Effector CD4-positive, alpha-beta T cell (primary cell): ENCODE measurements at places on chromosomes 3 and 15.

DNA sequence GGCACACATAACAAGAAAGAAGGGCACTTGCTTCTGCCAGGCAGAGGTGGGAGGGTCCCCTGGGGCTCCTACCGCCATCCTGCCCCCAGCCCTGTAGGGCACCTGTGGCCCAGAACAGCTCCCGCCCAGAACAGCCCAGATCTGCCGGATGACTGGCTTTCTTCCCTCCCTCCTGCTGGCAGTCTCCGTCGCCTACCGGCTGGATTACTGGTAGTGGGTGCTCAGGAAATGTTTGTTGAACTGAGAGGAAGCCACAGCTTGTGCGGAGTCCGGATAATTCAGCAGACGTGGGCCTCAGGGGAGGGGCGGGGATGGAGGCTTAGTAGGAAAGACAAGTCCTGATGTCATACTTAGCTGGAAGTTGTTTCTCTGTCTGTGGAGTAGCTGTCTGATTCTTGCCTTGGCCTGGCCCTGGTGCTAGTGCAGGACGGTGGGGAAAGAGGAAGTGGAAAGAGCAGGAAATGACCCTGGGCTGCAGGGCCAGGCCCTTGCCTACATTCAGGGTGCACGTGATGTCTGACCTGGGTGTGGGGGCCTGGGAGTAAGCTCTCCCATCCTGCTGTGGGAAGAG lies 6.7 kb downstream of the CCDC9B start:
- DNase-seq: no peak

- DNase-seq: no peak
Measured at GRCh38 chr3:114022145-114022802, 34.1 kb downstream of the CCDC191 start.

- DNase-seq: no peak
Measured at GRCh38 chr15:76529911-76530310, 193.3 kb downstream of the ISL2 start.

DNA sequence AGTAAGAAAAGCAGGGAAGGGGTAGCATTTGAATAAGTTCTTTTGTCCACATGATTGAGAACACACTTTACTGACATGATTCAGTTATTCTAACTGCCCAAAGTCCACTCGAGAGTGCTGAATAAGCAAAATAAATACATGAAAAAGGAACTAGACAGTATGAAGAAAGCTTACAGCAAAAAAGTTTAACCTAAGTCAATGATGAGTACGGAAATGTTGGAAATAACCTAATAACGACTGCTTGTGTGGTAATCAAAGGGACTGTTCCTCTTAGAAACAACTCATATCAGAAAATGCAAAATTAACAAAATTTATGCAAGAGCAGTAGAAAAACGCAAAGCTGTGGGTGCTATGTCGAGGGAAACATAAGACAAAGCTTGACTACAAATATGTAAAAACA lies 36.6 kb downstream of the DMXL2 start:
- no peak for DNase-seq

GRCh38 chr3:43075904-43076661 lies 29.8 kb downstream of the POMGNT2 start:
- no peak for DNase-seq

DNA sequence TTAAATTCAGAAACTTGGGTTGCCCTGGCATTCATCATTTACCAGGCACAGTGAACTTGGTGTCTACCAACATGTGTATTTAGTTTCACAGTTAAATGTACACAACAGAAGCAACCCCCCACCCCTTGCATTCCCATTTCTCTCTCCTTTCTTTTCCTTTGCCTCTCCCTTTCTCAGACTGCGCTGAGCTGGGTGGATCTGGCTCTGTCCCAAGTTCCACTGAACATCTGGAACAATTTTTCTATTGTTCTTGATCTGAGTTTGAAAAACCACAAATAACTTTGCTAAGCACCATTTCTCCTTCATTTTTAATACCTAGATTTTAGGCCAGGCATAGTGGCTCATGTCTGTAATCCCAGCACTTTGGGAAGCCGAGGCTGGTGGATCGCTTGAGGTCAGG lies 242.2 kb downstream of the ABHD5 start:
- DNase-seq: no peak

DNA sequence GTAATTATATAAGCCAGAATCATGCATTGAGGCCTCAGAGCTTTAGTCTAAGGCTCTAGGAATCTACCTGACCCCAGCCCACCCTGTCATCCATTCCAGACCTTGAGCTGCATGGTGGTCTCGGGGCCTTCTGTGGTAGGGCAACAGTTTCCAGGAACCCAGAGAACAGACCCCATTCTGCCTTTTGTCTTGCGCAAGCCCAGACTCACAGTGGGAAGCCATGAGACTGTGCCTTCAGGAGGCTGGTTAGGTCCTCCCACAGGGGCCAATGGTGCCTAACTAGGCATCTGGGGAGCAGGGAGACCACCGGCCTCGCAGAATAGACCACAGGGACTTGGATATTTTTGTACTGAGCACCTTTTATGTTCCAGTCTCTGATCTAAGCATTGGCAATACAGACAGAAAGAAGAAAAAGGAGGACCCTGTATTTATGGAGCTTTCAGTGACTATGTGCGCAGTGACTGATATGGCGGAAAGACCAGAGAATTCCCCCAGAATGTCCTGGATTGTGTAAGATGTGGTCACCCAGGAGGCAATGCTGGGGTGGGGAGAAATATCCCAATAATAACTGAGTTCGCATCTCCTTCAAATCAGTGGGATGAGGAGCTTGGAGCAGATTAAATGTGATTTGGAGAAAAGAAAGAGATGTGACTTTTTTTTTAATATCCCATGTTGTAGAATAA lies 40.1 kb downstream of the MCF2L2 start:
- DNase-seq: no peak

- no peak for DNase-seq
Measured at GRCh38 chr3:53978386-53978785, 86.7 kb upstream of the SELENOK start.

- no peak for DNase-seq
Measured at GRCh38 chr15:57263520-57263919, 112.8 kb upstream of the CGNL1 start.

DNA sequence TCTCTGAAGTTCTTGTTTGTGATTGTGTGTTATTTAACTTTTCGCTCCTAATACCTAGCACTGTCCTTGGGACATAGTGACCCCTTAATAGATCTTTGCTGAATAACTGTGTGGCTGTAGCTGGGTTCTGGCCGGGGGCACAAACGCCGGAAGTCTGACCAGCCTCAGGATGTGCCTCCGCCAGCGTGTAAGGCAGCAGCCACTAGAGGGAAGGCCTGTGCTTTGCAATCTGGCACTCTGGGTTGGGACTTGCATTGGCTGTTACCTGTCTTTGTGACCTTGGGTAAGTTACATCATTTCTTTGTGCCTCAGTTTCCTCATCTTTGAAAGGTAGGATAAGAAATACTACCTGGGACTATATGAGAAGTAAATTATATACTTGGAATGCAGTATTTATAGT lies 158.7 kb downstream of the GHSR start:
- DNase-seq: no peak

DNA sequence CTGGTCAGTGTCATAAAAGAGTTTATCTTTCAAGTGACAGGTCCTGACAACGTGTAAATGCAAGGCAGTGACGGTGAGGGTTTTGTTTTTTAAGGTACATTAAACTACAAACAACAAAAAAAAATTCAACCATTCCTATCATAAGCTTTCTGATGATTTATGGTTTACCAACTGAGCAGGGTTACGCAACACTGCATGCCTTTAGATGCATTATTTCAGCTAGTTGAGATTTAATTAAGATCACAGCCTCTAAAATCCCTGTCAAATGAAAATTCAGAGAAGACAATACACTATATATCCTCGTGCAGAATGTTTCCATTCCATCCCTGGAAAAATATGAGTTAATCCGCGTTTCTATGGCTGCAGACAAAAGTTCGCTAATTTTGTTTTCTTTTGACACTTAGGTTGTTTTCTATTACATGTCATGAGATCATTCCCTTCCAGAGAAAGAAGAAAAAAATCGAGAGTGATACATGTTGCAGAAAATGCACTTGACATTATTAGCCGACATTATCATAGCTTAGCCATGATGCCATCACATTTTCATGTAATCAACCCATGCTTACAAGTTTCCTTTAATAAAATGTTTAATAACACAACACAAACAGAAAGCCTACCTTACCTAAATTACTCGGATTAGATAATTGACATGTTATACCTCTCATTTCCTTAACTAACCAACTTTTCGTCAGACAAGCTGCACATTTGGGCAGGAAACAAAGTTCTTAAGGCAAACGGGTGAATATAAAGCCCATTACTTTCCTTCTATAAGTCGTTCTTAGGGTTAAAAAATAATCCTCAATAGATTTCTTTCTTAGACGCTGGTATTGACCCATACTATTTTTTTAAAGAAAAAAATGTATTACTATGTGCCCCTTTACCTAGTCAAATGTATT lies 521.2 kb downstream of the FOXP1 start:
- DNase-seq: no peak

GRCh38 chr15:82917249-82917648 lies 35.3 kb downstream of the HOMER2 start:
- no peak for DNase-seq

GRCh38 chr15:62269504-62269903 lies 104.4 kb upstream of the C2CD4B start:
- DNase-seq: no peak

- no peak for DNase-seq
Measured at GRCh38 chr15:51780636-51781035, 29.2 kb downstream of the TMOD2 start.

DNA sequence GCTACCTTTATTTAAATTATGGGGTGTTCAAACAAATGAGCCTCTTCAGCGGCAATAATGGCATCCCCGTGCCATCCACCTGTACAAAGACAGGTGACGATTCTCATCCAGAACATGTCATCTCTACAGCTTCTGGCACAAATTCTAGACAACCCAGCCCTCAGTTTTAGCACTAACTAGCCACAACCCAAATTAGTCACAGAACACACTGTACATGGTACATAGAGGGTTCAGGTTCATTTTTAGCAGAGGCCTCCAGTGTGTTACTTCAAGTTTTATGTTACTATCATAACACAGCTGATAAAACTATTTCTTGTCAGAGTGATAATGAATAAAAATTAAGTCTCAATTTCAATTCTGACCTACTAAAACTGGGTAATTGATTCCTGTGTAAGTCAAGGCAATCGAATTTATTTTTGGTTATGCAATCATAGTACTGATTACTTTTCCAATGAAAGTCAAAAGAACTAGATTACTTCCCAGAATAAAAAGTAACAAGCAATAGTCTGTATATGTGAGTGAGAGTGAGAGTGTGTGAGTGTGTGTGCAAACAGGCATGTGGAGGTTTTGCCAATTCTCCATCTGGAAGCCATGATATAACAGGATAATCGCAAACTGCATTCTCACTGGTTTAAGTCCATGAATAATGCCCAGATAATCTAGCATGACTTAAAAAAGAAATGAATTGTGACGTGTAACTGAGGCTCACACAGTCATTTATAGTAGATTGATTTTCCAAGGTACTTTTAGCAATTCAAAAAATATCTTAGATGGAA lies 37.4 kb downstream of the SHQ1 start:
- DNase-seq: no peak

- DNase-seq: no peak
Measured at GRCh38 chr3:86973440-86973839, 17.5 kb downstream of the VGLL3 start.

GRCh38 chr3:61371123-61371522 lies 119.9 kb upstream of the FHIT start:
- no peak for DNase-seq

DNA sequence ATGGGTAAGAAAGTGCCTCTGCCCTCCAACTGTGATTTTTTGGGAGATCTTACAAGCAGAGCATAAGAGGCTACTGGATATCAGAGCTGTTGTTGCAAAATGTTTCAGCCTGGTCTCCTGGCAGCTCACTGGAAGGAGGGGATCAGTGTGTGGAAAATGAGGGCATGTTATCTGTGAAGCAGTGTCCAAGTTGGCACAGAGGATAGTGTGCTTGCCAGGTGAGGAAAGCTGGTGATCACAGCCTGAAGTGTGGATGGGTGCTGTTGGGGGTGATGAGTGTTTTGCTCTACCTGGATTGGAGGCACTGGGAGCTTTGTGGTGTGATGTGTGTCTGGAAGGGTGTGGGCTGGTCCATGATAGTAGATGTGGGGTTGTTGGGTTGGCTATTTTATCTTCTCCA lies 69.3 kb downstream of the MCTP2 start:
- no peak for DNase-seq

DNA sequence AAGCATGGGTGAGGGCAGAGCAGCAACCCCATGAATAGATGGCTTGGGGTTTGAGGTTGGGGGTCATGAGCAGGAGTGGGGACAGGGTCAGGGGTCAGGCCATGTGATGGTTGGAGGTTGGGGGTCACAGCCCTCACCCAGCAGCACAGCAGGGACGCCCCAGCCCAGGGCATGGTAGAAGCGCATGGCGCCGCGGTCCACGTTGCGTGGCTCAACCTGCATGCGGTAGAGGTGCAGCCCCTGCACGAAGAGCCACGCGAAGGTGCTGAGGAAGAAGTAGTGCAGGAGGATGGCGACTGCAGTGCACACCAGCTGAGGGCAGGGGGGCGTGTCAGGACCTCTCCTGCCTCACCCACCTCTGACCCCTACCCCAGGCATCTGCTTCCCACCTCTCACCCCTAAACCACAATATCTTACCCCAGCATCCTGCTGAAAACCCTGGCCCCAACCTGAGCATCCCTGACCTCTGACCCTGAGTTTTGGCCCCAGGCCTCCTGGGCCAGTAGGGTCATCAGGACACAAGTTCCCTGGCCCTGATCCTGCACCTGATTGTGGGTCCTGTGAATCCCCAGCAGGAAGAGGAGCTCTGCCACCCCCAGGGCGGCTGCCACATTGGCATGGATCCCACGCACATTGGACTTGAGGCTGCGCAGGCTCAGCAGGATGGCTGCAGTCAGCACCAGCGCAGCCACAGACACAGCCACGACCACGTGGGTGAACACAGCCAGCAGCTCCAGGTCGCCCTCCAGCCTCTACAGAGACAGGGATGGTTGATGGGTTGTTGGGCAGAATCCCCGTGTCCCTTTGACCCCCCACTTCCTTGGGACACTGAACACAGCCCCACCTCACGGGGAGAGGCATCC lies 9.9 kb upstream of the SLC26A6 start:
- no peak for DNase-seq

DNA sequence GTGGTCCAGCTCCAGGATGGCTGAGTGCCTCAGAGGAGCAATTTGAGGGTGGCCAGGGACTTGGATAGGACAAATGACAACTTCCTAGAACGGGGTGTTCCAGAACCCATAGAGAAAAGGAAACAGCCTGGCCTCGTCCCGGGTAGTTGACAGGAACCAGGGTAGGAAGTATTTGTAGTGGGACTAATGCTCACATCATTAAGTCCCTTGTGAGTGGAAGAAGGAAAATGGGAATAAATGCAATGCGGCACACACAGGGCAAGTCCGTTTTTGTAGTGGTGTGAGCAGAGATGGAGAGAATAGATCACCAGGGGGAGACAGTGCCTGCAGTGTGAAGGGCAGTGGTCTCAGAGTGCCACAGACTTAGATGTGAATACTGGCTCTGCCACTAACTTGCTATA lies 19.6 kb downstream of the TIMP4 start:
- DNase-seq: no peak
